ENCODE measurements at places on chromosomes 7 and 10. TPM values are rescaled to one million over a fixed set of nuclear protein-coding genes. Genes with fewer than 3 reads are reported as not detected.
A peak's percentile ranks its signal among the peaks of the same experiment; 100 is the strongest.

- DNase-seq = no peak
- H3K4me1 ChIP-seq = no peaks in the 10 kb centered on the region
- H3K4me3 ChIP-seq = no peak overlapping the region
- H3K36me3 ChIP-seq = no peaks in the 10 kb centered on the region
These were observed 14.2 kb downstream of the CRHR2 start for GRCh38 chr7:30668102-30668501.

DNA sequence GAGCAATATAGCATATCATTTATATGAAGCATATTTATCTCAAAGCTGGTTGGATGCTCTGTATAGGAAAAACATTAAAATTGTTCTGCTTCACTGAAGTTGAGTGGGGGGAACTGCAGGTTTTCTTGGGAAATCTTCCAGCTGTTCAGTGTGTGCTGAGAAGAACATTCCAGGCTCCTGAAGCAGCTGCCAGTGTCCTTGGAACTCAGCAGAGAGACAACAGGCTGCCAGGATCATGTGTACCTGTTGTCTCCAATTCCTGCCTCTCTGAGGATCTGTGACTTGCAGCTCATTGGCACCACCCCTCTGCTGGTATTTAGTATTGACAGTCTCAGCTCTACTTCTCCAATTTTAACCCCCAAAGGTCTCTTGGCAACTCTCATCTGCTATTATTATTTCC, 42.3 kb upstream of the PRKG1 start:
- H3K27me3 ChIP-seq = no peaks in the 10 kb centered on the region
- H3K36me3 ChIP-seq = no peaks in the 10 kb centered on the region
- DNase-seq = no peak
- H3K4me3 ChIP-seq = no peak overlapping the region
- no peak overlapping the region for H3K27ac ChIP-seq

DNA sequence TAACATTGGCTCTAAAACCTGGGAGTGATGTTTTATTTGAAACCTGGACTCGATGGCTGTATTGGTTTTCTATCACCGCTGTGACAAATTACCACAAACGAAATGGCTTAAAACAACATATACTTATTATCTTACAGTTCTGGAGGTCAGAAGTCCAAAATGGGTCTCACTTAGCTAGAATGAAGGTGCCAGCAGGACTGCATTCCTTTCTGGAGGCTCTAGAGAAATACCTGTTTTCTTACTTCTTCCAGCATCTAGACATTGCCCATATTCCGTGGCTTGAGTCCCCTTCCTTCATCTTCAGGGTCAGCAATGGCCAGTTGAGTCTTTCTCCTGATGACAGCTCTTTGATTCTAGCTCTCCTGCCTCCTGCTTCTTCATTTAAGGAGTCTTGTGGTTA, 44.3 kb upstream of the STEAP1B start:
- no peak overlapping the region for H3K4me3 ChIP-seq
- no peaks in the 10 kb centered on the region for H3K36me3 ChIP-seq
- H3K27me3 ChIP-seq = peaks cover 2% of the 10 kb centered on the region
- H3K27ac ChIP-seq = no peak overlapping the region
- no peak for DNase-seq

GRCh38 chr7:76267107-76267893, 35.2 kb upstream of the HSPB1 start:
- DNase-seq = peak; percentile 83
- peaks cover 16% of the 10 kb centered on the region for H3K4me1 ChIP-seq
- no peaks in the 10 kb centered on the region for H3K27me3 ChIP-seq
- no peak overlapping the region for H3K27ac ChIP-seq
- no peaks in the 10 kb centered on the region for H3K36me3 ChIP-seq

GRCh38 chr10:128029731-128030369, 96.4 kb downstream of the MKI67 start:
- no peaks in the 10 kb centered on the region for H3K4me1 ChIP-seq
- no peaks in the 10 kb centered on the region for H3K27me3 ChIP-seq
- H3K36me3 ChIP-seq = no peaks in the 10 kb centered on the region
- no peak for DNase-seq
- no peak overlapping the region for H3K4me3 ChIP-seq
- H3K27ac ChIP-seq = no peak overlapping the region

- no peaks in the 10 kb centered on the region for H3K4me1 ChIP-seq
- no peak overlapping the region for H3K27ac ChIP-seq
- H3K36me3 ChIP-seq = no peaks in the 10 kb centered on the region
- no peak overlapping the region for H3K4me3 ChIP-seq
- DNase-seq = no peak
These were observed 59.1 kb downstream of the CNTNAP2 start for GRCh38 chr7:146175716-146176115.

GRCh38 chr10:107826171-107826570, 661.7 kb upstream of the SORCS1 start:
- no peak for DNase-seq
- no peaks in the 10 kb centered on the region for H3K27me3 ChIP-seq
- no peak overlapping the region for H3K27ac ChIP-seq
- no peaks in the 10 kb centered on the region for H3K36me3 ChIP-seq
- H3K4me3 ChIP-seq = no peak overlapping the region
- no peaks in the 10 kb centered on the region for H3K4me1 ChIP-seq

DNA sequence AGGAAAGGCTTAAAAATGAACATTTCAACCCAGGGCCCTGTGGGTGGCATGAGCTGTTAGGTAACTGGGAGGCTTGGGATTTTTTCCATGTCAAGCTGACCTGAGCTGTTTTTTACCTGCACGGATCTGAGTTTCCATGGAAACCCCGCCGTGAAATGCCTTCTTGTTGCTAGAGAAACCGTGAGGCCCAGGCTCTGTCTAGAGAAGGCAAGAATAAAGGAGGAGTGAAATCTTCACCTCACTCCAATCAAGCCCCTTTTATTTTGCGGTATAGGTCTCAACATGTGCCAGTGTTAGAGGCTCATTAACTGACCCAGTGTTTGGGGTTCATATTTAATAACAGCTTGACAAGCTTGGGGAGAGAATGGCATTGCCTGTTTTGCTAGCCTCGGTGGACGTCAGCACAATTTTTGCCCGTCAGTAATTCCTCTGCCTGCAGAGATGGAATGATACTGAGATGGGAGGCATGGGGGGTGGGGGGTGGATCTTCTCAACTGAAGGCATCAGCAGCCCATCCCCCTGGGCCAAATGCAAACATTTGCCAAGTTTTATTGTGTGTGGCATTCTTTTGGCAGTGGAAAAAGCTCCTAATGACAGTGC, 48.9 kb upstream of the PDCD4 start:
- H3K27ac ChIP-seq = no peak overlapping the region
- H3K36me3 ChIP-seq = no peaks in the 10 kb centered on the region
- peaks cover 19% of the 10 kb centered on the region for H3K4me1 ChIP-seq
- no peak overlapping the region for H3K4me3 ChIP-seq
- no peak for DNase-seq
- no peaks in the 10 kb centered on the region for H3K27me3 ChIP-seq

- H3K4me3 ChIP-seq = no peak overlapping the region
- H3K27me3 ChIP-seq = no peaks in the 10 kb centered on the region
- H3K4me1 ChIP-seq = no peaks in the 10 kb centered on the region
- no peaks in the 10 kb centered on the region for H3K36me3 ChIP-seq
- DNase-seq = no peak
These were observed 48.7 kb upstream of the PPP1R3C start for GRCh38 chr10:91681361-91682276.

DNA sequence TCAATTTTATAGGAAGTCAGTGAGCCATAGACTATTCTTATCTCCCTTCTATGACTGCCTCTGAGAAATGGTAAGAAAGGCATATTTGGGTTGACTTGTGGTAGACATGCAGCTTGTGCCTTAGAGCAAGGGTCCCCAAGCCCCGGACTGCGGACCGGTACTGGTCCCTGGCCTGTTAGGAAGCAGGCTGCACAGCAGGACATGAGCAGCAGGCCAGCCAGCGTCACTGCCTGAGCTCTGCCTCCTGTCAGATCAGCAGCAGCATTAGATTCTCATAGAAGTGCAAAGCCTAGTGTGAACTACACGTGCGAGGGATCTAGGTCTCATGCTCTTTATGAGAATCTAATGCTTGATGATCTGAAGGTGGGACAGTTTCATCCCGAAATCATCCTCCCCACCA, 180.6 kb downstream of the SND1 start:
- H3K4me1 ChIP-seq = peaks cover 4% of the 10 kb centered on the region
- H3K36me3 ChIP-seq = no peaks in the 10 kb centered on the region
- no peak overlapping the region for H3K27ac ChIP-seq
- H3K27me3 ChIP-seq = no peaks in the 10 kb centered on the region
- peak; percentile 46 for DNase-seq
- H3K4me3 ChIP-seq = no peak overlapping the region

DNA sequence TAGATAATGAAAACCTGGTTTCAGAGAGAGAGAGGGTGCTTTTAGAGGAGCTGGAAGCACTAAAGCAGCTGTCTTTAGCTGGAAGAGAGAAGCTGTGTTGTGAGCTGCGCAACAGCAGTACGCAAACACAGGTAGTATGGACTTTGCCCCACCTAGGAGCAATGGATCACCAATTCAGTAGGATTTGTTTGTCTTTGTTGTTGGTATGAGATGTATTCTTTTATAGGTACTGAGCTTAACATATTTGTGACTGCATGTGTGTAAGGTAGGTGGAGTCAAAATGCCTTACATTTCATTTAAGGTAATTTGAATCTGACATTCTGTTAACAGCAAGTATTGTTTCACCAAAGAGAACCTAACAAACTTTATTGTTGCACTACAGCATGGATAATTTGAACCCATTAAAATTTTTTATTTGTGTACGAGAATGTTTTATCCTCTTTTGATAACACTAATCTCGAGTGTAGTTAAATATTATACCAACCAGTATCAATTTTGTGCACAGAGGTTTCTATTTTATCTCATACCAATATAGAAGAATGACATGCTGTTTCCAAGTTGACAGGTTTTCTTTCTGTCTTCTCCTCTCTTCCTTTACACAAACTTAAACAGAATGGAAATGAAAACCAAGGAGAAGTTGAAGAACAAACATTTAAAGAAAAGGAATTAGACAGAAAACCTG, 92.1 kb downstream of the CYP51A1 start:
- no peak overlapping the region for H3K4me3 ChIP-seq
- peaks cover 73% of the 10 kb centered on the region for H3K36me3 ChIP-seq
- H3K27me3 ChIP-seq = no peaks in the 10 kb centered on the region
- no peak for DNase-seq

DNA sequence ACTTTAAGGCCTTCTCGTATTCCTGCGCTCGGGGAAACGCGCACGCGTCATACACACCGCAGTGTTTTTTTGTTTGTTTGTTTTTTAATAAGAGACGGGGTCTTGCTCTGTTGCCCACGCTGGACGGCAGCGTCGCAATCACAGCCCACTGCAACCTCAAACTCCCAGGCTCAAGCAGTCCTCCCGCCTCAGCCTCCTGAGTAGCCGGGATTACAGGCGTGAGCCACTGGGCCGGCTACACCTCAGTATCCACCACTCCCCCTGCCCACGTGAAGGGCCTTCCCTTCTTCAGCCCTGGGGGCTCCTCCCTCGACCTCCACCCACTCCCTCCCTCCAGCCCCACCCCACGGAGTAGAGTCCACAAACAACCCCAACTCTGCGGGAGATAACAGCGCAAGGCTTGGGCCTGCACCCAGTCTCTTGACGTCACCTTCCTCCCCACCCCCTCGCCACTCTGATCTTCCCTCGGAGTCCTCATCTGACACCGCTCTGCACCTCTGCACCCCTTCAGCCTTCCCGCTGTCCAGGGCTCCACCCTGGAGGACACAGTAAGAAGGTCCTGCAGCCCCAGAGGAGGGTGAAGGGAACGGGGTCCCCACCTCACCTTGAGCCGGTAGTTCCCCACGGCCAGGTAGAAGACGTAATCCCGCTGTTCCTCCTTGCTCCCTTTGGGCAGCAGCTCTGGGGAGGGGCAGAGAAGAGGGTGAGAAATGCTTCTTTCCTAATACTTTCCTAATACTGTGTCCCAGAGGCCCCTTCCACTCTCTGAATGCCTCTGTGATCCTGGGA, 2.8 kb upstream of the CLDN15 start:
- H3K4me3 ChIP-seq = no peak overlapping the region
- H3K27me3 ChIP-seq = no peaks in the 10 kb centered on the region
- H3K36me3 ChIP-seq = peaks cover 36% of the 10 kb centered on the region
- H3K27ac ChIP-seq = peak overlapping the region; percentile 94
- DNase-seq = no peak

GRCh38 chr10:108808228-108808627, 1115.1 kb downstream of the XPNPEP1 start:
- no peak overlapping the region for H3K27ac ChIP-seq
- no peaks in the 10 kb centered on the region for H3K27me3 ChIP-seq
- DNase-seq = no peak

GRCh38 chr10:131193923-131194322, 117.6 kb downstream of the TCERG1L start:
- no peaks in the 10 kb centered on the region for H3K27me3 ChIP-seq
- no peak overlapping the region for H3K4me3 ChIP-seq
- H3K36me3 ChIP-seq = no peaks in the 10 kb centered on the region
- H3K27ac ChIP-seq = no peak overlapping the region
- DNase-seq = peak; percentile 37
- no peaks in the 10 kb centered on the region for H3K4me1 ChIP-seq

DNA sequence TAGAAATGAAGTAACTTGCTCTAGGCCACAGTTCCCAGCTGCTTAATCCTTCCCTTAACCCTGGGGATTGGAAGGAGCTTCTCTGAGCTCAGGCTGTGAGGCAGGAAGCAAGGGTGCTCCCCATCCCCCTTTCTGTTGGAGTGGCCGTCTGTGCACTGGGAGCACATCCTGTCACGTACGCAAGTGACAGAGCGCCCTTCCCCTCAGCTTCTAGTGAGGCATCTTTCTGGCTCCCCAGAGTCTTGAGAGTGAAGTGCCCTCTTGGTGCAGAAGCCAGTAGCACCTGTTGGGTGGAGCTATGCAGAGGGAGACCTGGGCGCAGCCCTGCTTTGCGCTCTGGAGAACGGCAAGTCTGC, 47.8 kb downstream of the SHH start:
- H3K4me3 ChIP-seq = no peak overlapping the region
- H3K27ac ChIP-seq = peak overlapping the region; percentile 84
- DNase-seq = no peak
- H3K27me3 ChIP-seq = no peaks in the 10 kb centered on the region
- H3K4me1 ChIP-seq = peaks cover 30% of the 10 kb centered on the region

DNA sequence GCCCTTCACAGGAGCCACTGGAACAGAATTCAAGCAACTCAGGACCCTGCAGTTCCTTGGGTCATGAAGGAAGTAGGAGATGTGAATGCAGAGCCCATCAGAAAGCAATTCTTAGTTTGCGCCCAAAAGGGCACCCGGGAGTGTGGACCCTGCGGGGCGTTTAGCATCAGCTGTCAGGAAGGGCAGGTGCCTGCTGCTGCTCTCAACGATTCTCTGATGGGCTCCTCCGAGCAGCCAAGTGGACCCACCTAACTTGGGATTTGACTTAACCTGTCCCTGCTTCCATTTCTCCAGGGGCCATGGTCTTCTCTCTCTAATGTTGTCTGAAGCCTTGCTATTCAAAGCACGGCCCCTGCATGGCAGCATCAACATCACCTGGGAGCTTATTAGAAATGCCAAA, 17.1 kb downstream of the CPA5 start:
- H3K36me3 ChIP-seq = no peaks in the 10 kb centered on the region
- no peaks in the 10 kb centered on the region for H3K4me1 ChIP-seq
- no peak for DNase-seq
- no peak overlapping the region for H3K4me3 ChIP-seq

- DNase-seq = no peak
- H3K4me3 ChIP-seq = no peak overlapping the region
- no peak overlapping the region for H3K27ac ChIP-seq
- H3K27me3 ChIP-seq = no peaks in the 10 kb centered on the region
- H3K36me3 ChIP-seq = no peaks in the 10 kb centered on the region
These were observed 10.5 kb upstream of the EZH2 start for GRCh38 chr7:148894591-148894990.

GRCh38 chr10:68184546-68184945, 47.4 kb downstream of the ATOH7 start:
- no peak for DNase-seq
- H3K27me3 ChIP-seq = no peaks in the 10 kb centered on the region
- H3K27ac ChIP-seq = no peak overlapping the region

FAM25C gene
- not detected for total RNA-seq

SPDYE18 gene
- 2.1 TPM for total RNA-seq

SLC26A3 gene
- total RNA-seq = not detected

SPACDR gene
- 1.8 TPM for total RNA-seq

PYROXD2 gene
- total RNA-seq = 29.3 TPM

Measured in upper lobe of left lung (tissue), 6 donors.